ENCODE measurements at places on chromosomes 11 and 22.

DNA sequence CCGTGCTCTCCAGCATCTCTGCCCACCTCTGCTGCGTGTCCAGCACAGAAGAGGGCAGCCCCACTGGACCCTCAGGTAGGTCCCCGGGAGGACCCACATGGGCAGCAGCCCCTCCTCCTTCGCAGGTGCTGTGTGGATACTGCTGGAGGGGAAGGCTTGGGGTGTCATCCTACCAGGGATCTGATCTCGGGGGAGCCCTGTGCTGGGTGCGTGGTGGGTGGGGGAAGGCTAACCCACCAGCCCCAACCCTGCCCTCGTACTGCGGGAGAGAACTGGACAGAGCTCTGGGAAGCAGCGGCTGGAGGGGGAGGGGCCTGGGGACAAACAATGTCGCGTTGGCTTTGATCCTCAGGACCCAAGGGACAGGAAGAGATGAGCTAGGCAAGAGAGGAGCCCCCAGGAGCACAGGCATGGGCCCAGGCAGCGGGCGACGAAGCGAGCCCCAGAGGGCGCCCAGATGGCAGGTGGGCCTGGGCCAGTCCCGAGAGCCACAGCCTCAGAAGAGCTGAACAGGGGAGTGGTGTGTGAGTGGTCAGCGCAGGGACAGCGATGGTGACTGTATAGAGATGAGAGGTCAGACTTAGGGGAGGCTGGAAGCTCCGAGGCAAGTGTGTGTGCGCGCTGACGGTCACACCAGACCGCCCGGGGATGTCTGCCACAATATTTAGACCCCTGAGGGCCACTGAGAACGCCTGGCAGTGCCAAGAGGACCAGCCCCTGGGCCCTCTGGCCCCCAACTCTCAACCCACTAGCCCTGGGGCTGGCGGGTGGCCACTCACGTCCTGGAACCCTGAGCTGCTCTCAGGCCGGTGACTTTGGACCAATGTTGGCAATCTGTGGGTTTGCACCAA, 1.4 kb upstream of the PIM3 start:
- no peak for DNase-seq

DNA sequence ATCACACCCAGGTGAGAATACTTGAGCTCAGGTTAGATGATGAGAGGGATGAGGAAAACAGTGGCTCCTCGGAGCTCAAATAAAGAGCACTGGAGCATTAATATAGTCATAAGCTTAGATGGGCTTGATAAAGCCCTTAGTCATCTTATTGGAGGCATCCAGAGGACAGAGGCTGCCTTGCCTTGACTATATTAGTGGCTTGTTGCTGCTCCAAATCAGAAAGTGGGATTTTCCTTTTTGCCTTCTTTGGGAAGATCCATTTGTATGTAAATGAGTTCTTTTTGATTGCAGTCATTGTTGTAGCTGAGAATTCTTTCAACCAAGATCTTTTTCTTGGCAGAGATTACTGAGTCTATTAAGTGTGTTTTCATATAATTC, 18.9 kb downstream of the ADM start:
- DNase-seq, result no peak

GRCh38 chr11:25485315-25485714, 846.6 kb upstream of the ANO3 start:
- no peak for DNase-seq

GRCh38 chr11:123069908-123070821, 8.2 kb upstream of the HSPA8 start:
- no peak for DNase-seq

GRCh38 chr11:77053217-77054015, 13.4 kb upstream of the CAPN5 start:
- DNase-seq, result no peak

GRCh38 chr11:5380740-5381342, 2.8 kb upstream of the OR51M1 start:
- DNase-seq, result peak; percentile 20

DNA sequence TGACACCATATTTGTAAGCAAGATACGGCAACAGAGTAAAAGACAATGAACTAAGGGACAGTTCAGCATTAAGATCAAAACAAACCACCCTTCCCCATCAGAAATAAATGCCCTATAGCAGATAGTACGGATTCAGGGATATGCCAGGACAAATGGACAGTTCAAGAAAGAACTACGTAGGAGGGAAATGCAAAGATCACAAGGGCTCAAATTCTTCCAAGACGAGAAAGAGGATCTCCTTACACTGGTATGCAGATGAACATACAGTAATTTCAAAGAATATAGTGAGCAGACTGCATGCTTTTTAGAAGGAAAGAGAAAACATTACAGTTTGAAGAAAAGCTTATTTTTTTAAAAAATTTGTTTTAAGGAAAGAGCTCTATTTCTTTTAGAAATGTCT, 124.7 kb upstream of the APOA1 start:
- DNase-seq, result no peak

DNA sequence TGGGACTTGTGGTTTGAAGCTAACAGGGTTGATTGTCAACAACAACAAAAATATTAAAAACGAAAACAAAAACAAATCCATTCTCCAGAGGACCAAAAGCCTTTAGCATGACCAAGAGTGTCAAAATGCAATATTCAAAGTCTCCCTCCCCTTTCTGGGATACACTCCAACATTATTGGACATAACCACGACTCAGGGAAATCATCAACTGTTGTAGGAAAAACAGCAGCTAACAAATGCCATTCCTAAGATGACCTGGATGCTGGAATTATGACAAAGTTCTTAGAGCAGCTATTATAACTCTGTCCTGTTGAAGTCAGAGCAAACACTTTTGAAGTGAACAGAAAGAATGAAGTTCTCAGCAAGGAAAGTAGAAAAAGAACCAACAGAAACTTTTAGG, 143.0 kb downstream of the TMEM135 start:
- no peak for DNase-seq

DNA sequence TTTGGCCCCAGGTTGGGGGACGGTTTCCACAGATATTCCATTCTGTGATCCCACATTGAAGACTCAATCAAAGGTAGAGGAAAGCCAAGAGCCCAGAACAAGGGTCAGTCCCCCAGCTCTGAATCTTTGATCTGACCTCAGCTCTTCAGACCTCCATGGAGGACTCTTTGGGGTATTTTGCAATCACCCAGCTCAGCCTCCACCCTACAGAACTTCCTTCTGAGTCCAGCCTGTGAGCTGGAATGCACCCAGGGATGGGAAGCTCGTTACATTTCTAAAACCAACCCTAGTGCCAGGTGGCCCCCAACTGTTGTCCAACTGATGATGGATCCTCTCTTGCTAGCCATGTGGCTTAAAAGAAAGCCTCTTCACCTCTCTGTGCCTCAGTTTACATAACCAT, 335.3 kb downstream of the MN1 start:
- no peak for DNase-seq

- no peak for DNase-seq
Observed at GRCh38 chr11:132792341-132793140, 739.8 kb downstream of the OPCML start.

DNA sequence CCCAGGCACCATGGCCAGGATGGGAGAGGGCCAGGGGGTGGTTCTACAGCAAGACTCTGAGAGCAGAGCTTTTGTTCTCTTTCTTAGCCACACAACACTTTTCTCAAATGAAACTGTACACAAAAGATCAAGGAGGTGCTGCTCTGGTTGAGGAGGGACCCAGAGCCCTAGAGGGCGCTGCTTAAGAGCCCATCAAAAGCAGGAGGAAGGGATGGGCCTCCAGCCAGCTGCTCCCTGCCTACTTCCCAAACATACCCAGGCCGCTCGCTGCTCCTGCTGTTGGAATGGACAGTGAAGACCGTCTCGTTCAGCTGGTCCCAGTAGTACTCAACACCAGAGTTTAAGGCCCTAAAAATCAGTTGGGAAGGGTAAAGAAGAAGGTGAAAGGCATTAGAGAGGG, 18.4 kb upstream of the CHRM4 start:
- DNase-seq, result peak; percentile 41

DNA sequence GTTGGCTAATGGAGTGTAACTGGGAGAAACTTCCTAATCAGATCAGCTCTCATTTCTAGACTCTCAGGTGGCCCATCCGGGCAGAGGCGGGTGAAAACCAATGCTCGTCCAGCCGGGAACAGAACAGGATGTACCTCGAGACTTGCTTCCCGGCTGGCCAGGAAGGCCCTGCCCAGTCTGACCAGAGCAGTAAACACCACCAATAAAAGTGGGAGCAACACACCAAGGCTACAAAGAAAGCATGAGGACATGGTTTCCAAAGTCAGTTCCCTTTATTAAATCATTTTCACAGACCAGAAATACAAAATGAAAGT, 940 bp upstream of the TNKS1BP1 start:
- no peak for DNase-seq

DNA sequence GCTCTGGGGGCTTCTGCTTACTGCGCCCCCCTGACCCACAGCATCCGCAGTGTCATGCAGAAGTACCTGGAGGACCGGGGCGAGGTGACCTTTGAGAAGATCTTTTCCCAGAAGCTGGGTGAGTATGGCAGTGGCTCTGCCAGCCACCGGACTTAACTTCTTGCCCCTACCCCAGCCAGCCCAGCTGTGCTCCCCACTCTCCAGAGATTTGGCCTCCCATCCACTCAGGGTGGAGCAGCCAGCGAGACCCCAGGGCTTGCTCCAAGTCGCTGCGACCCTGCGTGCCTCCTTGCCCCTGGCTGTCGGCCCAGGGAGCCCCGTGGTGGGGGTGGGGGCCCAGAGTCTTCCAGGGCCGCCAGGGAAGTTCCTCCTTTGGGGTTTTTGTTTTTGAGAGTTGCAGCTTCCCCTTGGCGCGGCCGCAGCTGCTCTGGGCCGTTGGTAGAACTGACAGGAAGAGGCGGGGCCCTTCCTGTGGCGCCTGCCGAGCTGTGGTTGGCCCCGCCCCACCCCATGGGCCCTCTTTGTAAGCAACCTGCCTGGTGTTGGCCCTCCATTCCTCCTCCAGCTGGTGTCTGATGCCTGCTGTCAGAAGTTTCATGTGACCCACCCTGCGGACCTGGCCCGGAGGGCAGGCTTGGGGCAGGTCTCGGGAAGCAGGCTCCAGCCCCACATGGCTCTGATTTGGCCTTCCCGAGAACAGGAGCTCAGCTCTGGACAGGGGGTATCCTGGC, 11.1 kb downstream of the GRK2 start:
- DNase-seq, result peak; percentile 78

DNA sequence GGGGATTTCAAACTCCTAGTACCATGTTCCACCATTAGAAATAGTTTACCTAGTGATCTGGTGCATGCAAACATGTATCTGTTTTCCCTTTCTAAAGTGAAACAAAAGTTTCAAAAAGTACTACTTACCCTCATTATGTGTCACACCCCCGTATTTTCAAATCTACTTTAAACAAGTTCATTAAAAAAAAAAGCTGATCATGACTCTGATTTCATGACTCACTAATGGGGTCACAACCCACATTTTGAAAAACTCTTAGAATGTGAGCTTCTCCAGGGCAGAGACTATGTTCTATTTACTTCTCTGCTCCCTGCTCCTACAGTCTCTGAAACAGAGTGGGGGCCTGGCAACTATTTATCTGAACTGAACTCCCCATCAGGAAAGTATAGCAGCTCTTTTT, 18.2 kb downstream of the CHRM1 start:
- DNase-seq, result no peak

- DNase-seq, result peak; percentile 74
Observed at GRCh38 chr11:65013130-65013887, 651 bp upstream of the ARL2 start.

- DNase-seq, result peak; percentile 26
Observed at GRCh38 chr22:39237318-39238100, 7.3 kb downstream of the PDGFB start.

DNA sequence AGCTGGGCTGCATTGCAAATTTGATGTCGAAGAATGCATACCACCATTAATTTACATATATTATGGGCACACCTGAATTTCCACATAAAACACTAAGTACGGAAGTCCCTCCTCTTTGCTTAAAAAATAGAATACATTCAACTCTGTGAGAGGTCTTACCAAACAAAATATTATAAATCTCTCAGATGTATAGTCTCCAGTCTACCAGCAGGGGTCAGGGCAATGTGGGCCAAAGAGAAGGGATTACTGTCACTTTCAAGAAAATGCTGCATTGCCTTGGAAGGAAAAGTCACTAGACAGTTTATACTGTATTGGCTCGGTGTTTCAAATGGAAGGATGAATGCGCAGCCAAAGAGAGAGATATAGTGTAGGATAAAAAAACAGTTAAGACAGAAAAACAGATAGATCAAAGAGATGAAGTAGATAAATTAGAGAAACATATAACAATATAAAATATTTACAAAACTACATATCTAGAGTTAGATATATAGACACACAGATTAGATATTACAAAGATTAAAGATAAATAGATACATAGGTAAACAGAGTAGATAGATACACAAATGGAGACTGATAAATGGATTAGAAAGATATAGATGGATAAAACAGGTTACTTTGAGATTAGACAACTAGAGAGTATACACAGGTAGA, 20.9 kb downstream of the SERGEF start:
- DNase-seq, result peak; percentile 48

DNA sequence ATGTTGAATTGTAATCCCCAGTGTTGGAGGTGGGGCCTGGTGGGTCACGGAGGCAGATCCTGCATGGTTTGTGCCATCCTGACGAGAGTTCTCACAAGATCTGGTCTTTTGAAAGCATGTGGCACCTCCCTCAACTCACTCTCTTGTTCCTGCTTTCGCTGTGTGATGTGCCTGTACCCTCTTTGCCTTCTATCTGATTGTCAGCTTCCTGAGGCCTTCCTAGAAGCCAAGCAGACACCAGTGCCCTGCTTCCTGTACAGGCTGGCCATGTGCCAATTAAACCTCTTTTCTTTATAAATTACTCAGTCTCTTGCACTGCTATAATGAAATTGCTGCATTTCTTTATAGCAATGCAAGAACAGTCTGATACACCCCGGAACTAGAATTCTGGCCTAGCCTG, 13.1 kb downstream of the PTPN5 start:
- DNase-seq, result no peak

GRCh38 chr11:128933481-128934178, 9.0 kb downstream of the TP53AIP1 start:
- DNase-seq, result no peak

GRCh38 chr22:41009222-41009948, 58.2 kb downstream of the RBX1 start:
- peak; percentile 32 for DNase-seq

GRCh38 chr11:106683435-106683834, 334.8 kb downstream of the GUCY1A2 start:
- DNase-seq, result no peak

DNA sequence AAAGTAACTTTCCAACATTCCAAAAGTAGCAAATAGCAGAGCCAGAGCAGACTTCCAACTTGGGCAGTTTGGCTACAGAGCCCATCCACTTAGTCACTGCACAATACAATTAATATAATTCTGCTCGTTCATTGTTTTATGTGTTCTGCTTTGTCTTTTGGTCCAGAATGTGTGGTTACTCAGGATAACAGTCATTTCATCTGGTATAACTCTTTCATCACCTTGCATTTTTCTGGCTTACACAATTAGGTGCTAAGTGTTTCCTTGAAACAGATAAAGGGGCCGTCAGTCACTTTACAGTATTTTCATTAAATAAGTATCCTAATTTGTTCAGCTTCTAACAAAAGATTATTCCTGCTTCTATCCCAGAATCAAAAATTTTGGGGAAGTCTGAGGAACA, 87.2 kb downstream of the LARGE2 start:
- DNase-seq, result no peak
